ENCODE measurements at places on chromosomes 11 and 22.

GRCh38 chr11:2612884-2613571 lies 86.8 kb downstream of the KCNQ1OT1 start:
- DNase-seq: no peak

- peak; percentile 77 for DNase-seq
Measured at GRCh38 chr11:79026803-79027445, 413.9 kb downstream of the TENM4 start.

DNA sequence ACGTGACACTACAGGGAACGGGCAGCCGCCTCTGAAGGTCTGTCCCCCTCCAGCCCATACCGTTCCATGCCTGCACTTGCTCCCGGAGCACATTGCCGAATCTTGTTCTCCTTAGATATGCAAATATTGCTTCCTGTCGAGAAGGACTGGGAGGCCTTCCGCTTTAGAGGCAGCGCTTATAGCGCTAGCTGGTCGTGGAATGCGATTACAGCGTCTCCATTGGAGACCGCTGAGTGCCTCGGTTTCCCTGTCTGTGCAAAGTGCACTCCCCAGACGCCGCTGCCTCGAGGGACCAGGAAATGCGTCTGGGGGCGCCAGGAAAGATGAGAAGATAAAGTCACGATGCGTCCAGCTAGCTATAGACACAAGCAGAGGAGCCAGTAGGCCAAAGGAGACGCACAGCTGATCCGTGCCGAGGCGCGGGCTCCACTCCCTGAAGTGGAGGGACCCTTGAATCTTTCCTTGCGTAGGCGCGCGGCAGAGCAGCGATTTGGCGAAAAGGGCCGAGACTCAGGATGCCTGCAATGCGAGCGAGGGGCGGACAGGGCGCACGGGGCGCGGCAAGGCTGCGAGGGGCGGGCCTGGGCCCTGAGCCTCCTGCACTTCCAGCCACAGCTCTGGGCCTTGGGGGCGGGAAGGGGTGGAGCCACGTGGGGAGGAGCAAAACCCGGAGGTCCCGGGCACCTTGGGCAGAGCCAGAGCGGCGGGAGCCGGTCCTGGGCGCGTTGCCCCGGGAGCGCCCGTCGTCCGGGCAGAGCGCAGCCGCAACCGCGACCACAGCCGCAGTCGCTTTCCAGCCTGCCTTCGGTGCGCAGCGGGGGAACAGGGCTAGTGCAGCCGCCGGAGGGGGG lies at the start of gene RASSF10:
Gene RASSF10, plus strand, starts transcription at position 692 of the 851 bp plus-strand sequence. CDS start 261 bp downstream, outside the sequence.
- DNase-seq: peak; percentile 68

GRCh38 chr11:104738208-104738607 lies 160.1 kb downstream of the CASP12 start:
- DNase-seq: no peak

DNA sequence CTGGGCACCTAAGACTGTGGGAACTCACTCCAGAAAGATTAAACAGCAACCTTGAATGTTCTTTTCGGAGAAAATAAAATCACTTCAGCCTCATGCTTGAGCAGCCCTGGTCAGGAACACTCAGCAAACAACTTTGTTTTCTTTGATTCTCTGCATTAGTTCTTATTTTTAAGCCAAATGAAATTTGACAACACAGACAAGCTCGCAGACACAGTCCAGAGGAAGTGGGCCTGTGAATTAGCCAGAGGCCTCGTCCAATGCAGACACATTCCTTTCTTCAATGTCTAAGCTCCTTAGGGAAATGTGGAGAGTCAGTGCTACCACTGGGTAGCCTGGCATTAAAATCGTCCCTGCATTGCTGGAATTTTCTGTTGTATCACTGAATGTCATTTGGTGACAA lies 62.9 kb upstream of the CSNK2A3 start:
- no peak for DNase-seq

- DNase-seq: no peak
Measured at GRCh38 chr11:7668911-7669310, 4.4 kb downstream of the CYB5R2 start.

DNA sequence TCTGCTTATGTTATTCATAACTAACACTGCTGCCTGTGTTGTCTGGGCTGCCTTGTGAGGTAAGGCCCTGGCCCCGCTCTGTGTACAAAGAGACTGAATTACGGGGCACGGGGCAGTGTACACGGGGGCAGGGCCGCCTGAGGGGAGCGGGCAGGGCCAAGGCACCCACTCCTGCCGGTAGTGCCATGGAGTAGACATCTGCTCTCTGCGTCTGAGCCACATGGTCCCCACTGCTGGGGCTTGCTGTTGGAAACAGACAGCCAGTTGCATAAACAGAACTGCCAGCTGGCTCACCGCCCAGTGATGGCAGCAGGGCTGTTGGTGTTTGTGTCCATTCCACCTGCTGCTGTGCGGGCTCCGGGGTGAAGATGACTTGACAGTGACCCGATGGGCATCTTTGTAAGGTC lies 19.8 kb downstream of the FAM118A start:
- DNase-seq: no peak

DNA sequence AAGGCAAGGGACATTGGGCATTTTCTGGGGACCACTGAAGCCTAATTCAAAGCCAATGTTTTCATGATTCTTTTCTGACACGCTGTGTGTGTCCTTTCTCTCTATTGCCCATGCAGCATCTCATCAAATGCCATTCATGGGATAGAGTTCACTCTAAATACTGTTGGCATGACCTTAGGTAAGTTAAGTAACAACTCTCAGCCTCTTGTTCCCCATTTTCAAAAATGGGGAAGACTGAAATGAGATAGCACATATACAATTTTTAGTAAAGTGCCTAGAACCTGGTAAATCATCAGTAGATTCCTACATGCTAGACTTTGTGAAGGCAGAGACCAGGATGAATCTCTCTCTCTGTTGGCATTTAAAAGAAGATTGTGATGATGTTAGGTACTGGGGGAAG lies 12.7 kb upstream of the OR52K2 start:
- no peak for DNase-seq

GRCh38 chr11:76048763-76049162 lies 157.5 kb downstream of the WNT11 start:
- DNase-seq: no peak

DNA sequence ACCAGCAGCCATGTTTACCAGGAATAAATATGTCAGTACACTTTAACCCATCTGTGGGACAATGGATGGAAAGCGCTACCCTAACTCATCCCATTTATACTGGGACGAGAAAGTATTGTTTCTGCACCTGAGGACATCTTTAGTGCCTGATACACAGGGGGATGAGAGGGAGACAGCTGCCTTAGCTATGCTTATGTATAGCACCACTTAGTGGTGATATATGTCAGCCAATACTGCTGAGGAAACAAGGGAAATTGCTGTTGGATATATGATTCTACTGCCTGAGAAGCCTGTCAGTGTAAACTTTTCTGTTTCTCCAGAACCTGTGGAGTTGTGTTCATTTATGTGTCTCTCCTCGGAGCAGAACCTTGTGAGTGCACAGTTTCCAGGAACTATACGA lies 13.3 kb upstream of the CEP295 start:
- no peak for DNase-seq

- no peak for DNase-seq
Measured at GRCh38 chr11:122317305-122317704, 201.3 kb upstream of the BLID start.

DNA sequence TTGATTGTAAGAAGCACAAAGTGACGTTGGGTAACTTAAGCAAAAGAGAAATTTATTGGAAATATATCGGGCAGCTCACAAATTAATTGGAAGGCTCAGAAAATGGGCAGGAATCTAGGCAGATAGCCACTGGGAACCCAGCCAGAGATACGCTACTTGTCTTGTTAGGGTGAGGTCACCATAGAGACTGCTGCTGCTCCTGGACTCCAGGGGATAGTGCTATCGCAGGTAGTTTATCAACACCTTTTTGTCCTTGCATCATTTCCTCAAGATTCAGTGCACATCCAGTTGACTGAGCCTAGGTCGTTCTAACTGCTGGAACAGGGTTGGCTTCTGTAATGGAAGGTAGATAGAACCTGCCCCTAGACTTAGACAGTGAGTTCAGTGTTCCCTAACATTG lies 19.6 kb downstream of the AMOTL1 start:
- no peak for DNase-seq

DNA sequence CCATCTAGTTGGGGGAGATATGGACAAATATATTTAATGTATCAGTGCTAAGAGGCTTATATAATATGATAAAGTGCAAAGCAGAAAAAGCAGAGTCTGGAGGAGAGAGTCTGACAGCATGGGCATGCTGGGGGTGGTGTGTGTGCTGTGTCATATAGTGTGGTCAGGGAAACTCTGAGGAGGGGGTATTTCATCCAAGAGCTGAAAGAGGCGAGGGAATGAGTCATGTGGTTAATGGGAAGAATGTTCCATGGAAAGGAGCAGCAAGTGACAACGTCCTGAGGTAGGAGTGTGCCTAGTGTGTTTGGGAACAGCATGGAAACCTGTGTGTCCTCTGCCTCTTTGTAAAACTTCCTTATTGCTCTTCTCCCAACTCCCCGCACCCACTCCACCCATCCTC lies 38.0 kb downstream of the EIF3F start:
- DNase-seq: no peak

- DNase-seq: no peak
Measured at GRCh38 chr11:71193431-71193830, 58.9 kb downstream of the SHANK2 start.

DNA sequence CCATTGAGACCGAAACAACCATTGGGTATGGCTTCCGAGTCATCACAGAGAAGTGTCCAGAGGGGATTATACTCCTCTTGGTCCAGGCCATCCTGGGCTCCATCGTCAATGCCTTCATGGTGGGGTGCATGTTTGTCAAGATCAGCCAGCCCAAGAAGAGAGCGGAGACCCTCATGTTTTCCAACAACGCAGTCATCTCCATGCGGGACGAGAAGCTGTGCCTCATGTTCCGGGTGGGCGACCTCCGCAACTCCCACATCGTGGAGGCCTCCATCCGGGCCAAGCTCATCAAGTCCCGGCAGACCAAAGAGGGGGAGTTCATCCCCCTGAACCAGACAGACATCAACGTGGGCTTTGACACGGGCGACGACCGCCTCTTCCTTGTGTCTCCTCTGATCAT lies 20.5 kb downstream of the KCNJ5 start:
- DNase-seq: no peak
